Karpas-422 (cell line): ENCODE measurements at places on chromosomes 1 and 21. TPM values are rescaled to one million over a fixed set of nuclear protein-coding genes. Genes with fewer than 3 reads are reported as not detected.

UTS2 gene
- total RNA-seq, result not detected in 2 replicates

OR10J1 gene
- 0.11 TPM in 1 of 2 replicates, not detected in the other for total RNA-seq

SNX7 gene
- not detected in 2 replicates for total RNA-seq

FAM78B gene
- total RNA-seq, result 0.15 and 0.25 TPM in 2 replicates

DNA sequence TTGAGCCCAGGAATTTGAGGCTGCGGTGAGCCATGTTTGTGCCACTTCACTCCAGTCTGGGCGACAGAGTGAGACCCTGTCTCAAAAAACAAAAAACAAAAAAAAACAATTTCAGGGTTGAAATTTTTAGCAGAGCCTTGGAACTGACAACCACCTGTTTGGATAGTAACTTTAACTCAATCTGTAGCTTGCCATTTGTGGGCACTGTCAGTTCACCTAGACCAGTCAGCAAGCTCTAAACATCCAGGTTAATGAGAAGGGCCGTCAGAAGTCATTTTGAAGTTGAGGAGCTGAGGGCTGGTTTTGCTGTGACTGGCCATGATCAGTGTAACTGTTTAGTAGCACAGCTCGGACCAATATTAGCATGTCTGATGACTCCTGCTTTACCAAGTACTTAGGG lies 8.4 kb downstream of the TRAPPC10 start:
- H3K4me1 ChIP-seq, result peaks cover 2% of the 10 kb centered on the region; the same call in 1 of the 2 replicates
- H3K27me3 ChIP-seq, result no peaks in the 10 kb centered on the region
- H3K27ac ChIP-seq, result no peak overlapping the region
- H3K36me3 ChIP-seq, result no peaks in the 10 kb centered on the region

DNA sequence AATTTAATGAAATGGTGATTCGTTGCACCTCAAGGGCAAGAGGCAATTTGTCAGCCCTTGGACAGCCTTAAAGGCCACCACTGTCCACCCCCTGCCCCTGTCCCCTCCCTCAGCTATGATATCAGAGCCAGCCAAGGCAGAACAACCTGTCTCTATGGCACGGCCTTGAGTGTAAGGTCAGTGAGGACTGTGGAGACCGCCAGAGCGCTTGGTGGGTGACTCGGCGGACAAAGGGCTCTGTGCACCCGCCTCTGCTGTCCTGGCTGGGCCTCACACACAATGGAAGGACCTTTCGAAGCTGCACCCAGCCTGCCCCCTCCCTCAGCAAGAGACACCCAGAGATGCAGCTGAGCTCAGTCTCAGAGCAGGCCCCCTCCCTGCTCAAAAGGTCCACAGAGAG lies 50.6 kb downstream of the SDC3 start:
- no peak overlapping the region for H3K4me3 ChIP-seq
- no peak overlapping the region for H3K27ac ChIP-seq
- no peaks in the 10 kb centered on the region for H3K36me3 ChIP-seq
- DNase-seq, result no peak

DNA sequence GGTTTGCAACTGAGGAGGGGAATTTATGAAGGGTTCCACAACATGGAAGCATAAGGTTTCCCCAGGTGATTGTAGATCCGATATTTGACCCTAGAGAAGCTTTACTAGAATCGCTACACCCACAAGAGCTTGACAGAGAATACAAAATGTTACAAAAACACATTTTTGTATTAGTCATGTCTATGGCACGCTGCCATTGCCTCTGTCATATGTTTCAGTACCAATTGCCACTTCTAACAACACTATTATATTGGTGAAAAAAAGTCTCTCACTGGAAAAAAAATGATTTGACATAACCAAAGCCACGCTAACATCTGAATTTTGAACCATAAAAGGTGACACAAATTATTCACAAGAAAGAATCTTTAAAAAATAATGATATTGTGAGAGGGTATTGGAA lies 214.5 kb downstream of the KCNT2 start:
- no peak overlapping the region for H3K27ac ChIP-seq
- no peak for DNase-seq
- no peaks in the 10 kb centered on the region for H3K36me3 ChIP-seq
- no peaks in the 10 kb centered on the region for H3K4me1 ChIP-seq
- H3K27me3 ChIP-seq, result no peaks in the 10 kb centered on the region
- no peak overlapping the region for H3K4me3 ChIP-seq

GRCh38 chr1:91610789-91611188 lies 110.1 kb downstream of the CDC7 start:
- no peak overlapping the region for H3K27ac ChIP-seq
- no peaks in the 10 kb centered on the region for H3K27me3 ChIP-seq
- H3K36me3 ChIP-seq, result no peaks in the 10 kb centered on the region
- H3K4me3 ChIP-seq, result no peak overlapping the region

DNA sequence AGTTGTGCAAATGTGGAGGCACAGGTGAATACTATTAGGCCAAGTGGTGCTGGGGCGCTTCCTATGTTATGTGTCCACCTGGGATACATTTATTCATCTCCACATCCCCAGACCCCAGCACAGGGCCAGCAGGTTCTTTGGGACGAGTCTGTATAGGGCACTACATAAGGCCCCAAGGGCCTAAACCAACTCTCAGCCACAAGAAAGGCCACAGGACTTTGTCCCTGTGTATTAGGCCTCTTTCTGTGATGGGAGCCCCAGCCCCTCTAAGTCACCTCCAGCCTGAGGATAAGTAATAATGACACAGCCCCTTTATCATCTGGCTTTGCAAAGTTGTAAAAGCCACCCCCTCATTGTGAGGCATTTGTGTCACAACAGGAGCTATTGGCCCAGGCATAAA lies 79.2 kb upstream of the CD1D start:
- H3K4me1 ChIP-seq, result no peaks in the 10 kb centered on the region
- no peaks in the 10 kb centered on the region for H3K36me3 ChIP-seq
- H3K4me3 ChIP-seq, result no peak overlapping the region
- DNase-seq, result no peak
- H3K27ac ChIP-seq, result no peak overlapping the region

GRCh38 chr21:34029743-34030528 lies 43.4 kb upstream of the MRPS6 start:
- peaks cover 8% of the 10 kb centered on the region for H3K4me1 ChIP-seq
- H3K27ac ChIP-seq, result no peak overlapping the region
- H3K4me3 ChIP-seq, result peak overlapping the region; percentile 44
- peak; percentile 94 for DNase-seq
- H3K27me3 ChIP-seq, result no peaks in the 10 kb centered on the region

DNA sequence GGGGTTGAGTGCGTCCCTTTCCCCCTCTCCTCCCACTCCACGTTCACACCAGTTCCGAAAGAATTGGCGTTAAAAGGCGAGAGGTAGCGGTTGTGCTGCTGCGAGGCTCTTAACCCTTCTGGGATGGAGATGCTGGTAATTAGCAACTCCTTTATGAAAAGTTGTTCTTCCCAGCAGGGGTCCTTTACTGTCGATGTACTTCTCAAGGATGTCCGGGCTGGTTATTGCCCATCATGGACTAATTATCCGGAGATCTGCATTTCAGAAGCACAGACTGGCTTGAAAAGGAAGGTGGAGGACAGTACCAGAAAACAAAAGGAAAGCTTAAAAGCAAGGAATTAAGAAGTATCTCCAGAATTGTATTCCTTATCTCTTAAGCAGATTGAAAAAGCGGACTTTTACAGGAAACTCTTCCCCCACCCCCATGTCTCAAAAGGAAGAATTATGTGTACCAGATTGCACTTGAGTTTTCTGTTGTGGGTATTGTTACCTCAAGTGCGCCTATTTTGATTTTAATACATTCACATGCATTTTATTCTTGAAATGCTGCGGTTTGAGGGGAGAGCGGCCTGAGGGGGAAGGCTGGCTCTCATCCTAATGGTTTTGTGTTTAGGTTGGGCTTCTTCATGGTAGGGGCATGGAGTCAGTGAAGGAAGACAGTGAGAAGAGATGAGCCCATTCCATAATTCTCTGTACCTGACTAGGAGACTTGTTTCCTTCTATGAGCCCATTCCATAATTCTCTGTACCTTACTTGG lies 1.5 kb downstream of the AK4 start:
- H3K4me1 ChIP-seq, result no peaks in the 10 kb centered on the region
- H3K36me3 ChIP-seq, result no peaks in the 10 kb centered on the region
- H3K27ac ChIP-seq, result no peak overlapping the region
- no peaks in the 10 kb centered on the region for H3K27me3 ChIP-seq
- H3K4me3 ChIP-seq, result no peak overlapping the region
- no peak for DNase-seq

DNA sequence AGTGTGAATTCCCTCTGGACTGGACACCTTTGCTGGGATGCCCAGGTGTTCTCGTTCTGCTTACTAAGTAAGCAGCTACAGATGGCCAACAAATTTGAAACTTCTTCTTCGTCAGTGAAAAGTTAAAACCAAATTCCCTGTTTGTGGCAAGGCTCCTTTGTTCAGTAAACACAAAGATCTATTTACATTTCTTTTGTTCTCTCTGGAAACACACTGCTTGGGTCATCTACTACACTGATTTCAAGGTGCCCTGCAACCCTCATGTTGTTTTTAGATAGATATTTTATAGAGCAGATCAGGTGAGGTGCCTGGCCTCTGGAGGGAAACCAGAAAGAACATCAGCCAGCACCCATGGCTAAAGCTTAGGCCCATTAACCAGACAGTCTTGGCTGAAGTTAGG lies 157.2 kb upstream of the UBE2U start:
- DNase-seq, result no peak
- no peaks in the 10 kb centered on the region for H3K36me3 ChIP-seq
- no peaks in the 10 kb centered on the region for H3K4me1 ChIP-seq
- no peak overlapping the region for H3K27ac ChIP-seq

GRCh38 chr1:1967151-1967550 lies 36.4 kb downstream of the CFAP74 start:
- H3K27ac ChIP-seq, result no peak overlapping the region
- H3K27me3 ChIP-seq, result no peaks in the 10 kb centered on the region
- DNase-seq, result no peak
- H3K4me1 ChIP-seq, result no peaks in the 10 kb centered on the region
- no peaks in the 10 kb centered on the region for H3K36me3 ChIP-seq

DNA sequence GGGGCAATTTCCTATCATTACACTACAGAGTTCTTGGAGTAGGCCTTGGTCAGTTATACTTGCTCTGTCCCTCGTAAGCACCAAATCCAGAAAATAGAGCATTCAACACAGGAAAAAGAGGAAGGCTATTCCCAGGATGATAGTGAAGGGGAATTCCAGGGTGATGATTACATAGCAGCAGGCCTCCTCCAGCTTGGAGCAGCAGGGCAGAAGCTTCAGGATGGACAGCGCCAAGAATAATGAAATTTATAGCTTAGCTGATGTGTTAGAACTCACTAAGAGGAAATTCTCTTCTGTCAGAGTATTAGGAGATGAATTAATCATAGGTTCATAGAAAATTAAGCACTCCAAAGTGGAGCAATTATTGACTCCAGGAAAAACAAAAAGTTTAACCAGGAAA lies 10.8 kb upstream of the SMAP2 start:
- no peak overlapping the region for H3K4me3 ChIP-seq
- no peak for DNase-seq
- H3K27me3 ChIP-seq, result no peaks in the 10 kb centered on the region
- H3K4me1 ChIP-seq, result peaks cover 12% of the 10 kb centered on the region

DNA sequence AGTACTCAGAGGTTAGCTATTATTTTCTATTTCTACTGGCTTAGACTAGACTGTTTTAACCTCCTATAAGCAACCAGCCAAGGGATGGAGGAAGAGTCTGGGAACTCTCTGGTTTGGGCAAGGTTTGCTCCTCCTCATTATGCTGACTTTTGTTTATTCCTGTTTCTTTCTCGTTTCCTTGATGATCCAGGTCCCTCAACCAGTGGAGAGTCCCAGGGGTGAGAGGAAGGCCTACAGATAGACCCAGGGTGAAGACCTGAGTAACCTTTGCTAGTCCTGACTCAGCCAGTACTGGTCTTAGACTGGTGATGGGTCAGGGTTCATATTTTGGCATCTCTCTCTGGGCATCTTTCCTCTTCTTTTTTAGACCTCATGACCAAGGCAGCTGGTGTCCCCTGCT lies 5.4 kb downstream of the TUFT1 start:
- H3K27ac ChIP-seq, result no peak overlapping the region
- no peaks in the 10 kb centered on the region for H3K27me3 ChIP-seq
- no peak overlapping the region for H3K4me3 ChIP-seq
- H3K36me3 ChIP-seq, result no peaks in the 10 kb centered on the region
- no peak for DNase-seq

GRCh38 chr21:44490816-44491215 lies 35.5 kb downstream of the LRRC3 start:
- H3K4me3 ChIP-seq, result no peak overlapping the region
- H3K27me3 ChIP-seq, result no peaks in the 10 kb centered on the region
- no peaks in the 10 kb centered on the region for H3K4me1 ChIP-seq
- H3K27ac ChIP-seq, result no peak overlapping the region

- no peaks in the 10 kb centered on the region for H3K4me1 ChIP-seq
- DNase-seq, result no peak
- no peak overlapping the region for H3K4me3 ChIP-seq
Observed at GRCh38 chr1:168614235-168614634, 37.8 kb downstream of the XCL1 start.

- H3K4me3 ChIP-seq, result no peak overlapping the region
- no peaks in the 10 kb centered on the region for H3K36me3 ChIP-seq
- no peak overlapping the region for H3K27ac ChIP-seq
- no peaks in the 10 kb centered on the region for H3K4me1 ChIP-seq
Observed at GRCh38 chr1:175078629-175079028, 11.0 kb downstream of the TNN start.

DNA sequence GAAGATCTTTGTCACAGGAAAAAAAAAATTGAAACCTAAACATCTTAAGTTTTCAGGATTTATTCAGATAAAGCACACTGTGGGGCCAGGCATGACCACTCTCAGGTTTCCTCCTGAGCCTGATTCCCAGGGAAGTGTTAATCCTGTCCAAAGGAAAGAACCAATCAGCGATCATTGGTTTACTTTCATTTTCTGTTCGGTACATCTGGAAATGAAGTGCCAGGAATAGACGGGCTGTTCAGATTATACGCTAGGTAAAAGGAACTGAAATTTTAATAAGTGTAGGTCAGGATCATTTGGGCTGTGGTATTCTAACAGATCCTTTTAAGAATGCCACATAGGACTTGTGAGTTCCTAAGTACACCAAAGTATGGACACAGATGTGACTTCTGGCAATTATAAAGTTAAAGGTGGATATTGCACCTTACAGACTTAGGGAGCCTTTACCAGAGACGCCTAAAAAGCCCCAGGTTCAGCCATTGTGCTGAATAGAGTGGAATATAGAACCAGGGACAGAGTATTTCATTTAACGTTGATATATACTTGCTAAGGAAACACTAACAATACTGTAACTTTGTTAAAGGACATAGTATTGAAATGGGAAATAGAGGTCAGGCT lies 9.3 kb upstream of the CACYBP start:
- no peaks in the 10 kb centered on the region for H3K27me3 ChIP-seq
- no peaks in the 10 kb centered on the region for H3K36me3 ChIP-seq
- peaks cover 22% of the 10 kb centered on the region for H3K4me1 ChIP-seq
